ENCODE measurements at places on chromosomes 2 and 18. TPM values are rescaled to one million over a fixed set of nuclear protein-coding genes. Genes with fewer than 3 reads are reported as not detected.

DNA sequence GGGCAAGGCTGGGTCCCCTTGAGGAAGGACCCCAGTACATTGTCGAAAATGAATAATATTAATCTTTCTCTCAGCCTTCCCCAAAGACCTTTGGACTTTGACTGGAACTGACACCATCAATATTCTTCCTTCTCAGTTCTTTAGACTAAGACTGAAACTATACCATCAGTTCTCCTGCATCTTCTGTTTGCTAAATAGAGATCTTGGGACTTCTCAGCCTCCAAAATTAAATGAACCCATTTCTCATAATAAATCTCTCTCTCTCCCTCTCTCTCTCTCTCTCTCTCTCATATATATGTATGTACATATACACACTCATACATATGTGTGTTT, 39.7 kb upstream of the VRK2 start:
- H3K4me3 ChIP-seq: no peak overlapping the region
- H3K27me3 ChIP-seq: no peaks in the 10 kb centered on the region
- H3K27ac ChIP-seq: no peak overlapping the region
- no peak for DNase-seq
- no peaks in the 10 kb centered on the region for H3K4me1 ChIP-seq

DNA sequence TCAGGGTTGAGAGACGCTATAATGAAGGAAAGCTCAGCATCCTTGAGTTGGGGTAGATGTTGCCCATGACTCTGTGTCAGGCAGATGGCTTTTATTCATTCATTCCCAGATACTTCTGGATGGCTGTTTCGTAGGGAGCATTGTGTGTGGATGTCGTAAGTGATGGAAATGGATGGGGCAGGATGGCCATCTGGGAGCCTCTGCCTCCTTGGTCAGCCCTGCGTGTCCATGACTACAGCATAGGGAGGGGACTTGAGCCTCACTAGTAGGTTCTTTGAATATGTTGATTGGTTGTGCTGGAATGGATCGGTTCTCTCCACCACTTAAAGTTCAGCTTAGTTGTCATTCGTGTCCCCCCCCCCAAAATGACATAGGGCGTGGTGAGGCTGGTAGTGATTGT, 44.9 kb downstream of the TGOLN2 start:
- no peak overlapping the region for H3K4me3 ChIP-seq
- H3K27me3 ChIP-seq: no peaks in the 10 kb centered on the region
- no peak for DNase-seq
- H3K27ac ChIP-seq: no peak overlapping the region

Gene ERBB4
- 1.5 TPM for total RNA-seq

DNA sequence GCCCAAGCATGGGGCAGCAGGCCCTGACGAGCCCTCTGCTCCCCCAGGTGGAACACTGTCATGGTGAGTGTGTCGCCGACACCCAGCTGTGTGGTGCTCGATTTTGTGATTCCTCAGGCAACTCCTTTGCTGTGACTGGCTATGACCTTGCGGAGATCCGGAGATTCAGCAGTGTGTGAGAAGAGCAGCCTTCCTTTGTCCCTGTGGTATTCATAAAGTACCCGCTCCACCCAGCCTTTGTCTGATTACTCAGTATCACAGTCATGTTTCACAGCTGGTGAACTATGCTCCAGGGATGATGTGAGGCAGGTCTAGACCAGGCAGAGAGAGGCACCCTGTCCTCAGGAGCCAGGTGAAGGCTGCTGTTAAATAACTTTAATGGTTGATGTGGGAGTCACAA, 4.0 kb downstream of the WDR54 start:
- H3K4me3 ChIP-seq: no peak overlapping the region
- H3K27me3 ChIP-seq: no peaks in the 10 kb centered on the region
- H3K27ac ChIP-seq: no peak overlapping the region
- peaks cover 23% of the 10 kb centered on the region for H3K4me1 ChIP-seq

- H3K4me1 ChIP-seq: no peaks in the 10 kb centered on the region
- H3K27me3 ChIP-seq: peaks cover 18% of the 10 kb centered on the region
These were observed 243.2 kb upstream of the HDAC4 start for GRCh38 chr2:239644011-239644410.

Gene EMILIN1
- total RNA-seq: 6.9 TPM

DNA sequence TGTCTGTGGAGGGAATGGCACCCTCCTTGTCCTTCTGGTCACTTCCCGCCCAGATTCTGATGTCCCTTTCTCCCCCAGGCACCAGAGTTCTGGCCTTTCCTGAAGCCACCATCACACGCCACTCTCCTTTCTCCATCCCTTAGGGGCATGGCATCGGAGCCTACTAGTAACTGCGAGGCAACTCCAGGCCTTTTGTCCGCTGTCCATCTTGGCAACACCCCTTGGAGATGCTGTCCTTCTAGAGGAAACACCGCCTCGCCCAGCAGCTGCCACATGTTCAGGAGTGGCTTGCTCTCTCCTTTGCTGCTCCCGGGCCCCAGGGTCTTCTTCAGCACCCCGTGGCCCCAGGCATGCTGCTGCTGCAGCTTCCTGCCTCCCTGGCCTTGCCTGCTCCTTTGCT, 267.0 kb downstream of the SRBD1 start:
- no peaks in the 10 kb centered on the region for H3K4me1 ChIP-seq
- no peak for DNase-seq
- peaks cover 6% of the 10 kb centered on the region for H3K27me3 ChIP-seq
- H3K27ac ChIP-seq: no peak overlapping the region
- no peak overlapping the region for H3K4me3 ChIP-seq

- no peak overlapping the region for H3K27ac ChIP-seq
- no peak for DNase-seq
- no peaks in the 10 kb centered on the region for H3K36me3 ChIP-seq
- H3K4me3 ChIP-seq: no peak overlapping the region
- peaks cover 26% of the 10 kb centered on the region for H3K4me1 ChIP-seq
These were observed 4.8 kb downstream of the CACNB4 start for GRCh38 chr2:152094014-152094413.

GRCh38 chr18:22385718-22386117, 32.0 kb downstream of the CTAGE1 start:
- no peaks in the 10 kb centered on the region for H3K36me3 ChIP-seq
- no peak for DNase-seq
- no peaks in the 10 kb centered on the region for H3K4me1 ChIP-seq
- H3K27me3 ChIP-seq: no peaks in the 10 kb centered on the region
- no peak overlapping the region for H3K27ac ChIP-seq

DNA sequence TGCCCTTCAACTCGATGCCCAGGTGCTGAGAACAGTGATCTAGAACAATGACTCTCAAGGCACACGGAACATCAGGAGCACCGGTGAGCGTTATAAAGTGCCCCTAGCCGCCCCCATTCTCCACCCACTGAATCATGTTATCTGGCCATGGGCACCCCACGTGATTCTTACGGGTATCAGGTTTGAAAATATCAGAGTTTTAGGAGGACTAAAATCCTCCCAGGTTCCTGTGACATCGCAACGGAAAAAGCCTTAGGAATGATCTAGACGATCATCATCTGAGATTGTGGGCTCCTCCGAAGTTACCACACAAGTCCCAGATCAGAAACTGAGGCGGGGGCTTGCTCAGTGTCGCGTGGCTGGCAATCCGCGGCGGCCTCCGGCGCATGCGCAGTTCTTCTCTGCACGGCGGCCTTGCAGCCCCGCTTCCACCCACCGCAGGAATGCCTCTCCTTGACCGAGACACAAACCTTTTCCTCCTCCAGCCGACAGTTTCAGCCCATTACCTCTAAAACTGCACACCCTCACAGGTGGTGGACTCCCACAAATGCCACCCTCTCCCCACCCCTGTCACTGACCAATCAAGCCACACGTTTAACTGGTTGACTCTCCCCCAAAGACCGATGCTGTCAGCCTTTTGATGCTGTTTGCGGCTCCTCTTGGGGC, 5.8 kb upstream of the MRPL33 start:
- H3K27me3 ChIP-seq: no peaks in the 10 kb centered on the region
- no peak for DNase-seq
- peaks cover 10% of the 10 kb centered on the region for H3K4me1 ChIP-seq
- no peaks in the 10 kb centered on the region for H3K36me3 ChIP-seq

DNA sequence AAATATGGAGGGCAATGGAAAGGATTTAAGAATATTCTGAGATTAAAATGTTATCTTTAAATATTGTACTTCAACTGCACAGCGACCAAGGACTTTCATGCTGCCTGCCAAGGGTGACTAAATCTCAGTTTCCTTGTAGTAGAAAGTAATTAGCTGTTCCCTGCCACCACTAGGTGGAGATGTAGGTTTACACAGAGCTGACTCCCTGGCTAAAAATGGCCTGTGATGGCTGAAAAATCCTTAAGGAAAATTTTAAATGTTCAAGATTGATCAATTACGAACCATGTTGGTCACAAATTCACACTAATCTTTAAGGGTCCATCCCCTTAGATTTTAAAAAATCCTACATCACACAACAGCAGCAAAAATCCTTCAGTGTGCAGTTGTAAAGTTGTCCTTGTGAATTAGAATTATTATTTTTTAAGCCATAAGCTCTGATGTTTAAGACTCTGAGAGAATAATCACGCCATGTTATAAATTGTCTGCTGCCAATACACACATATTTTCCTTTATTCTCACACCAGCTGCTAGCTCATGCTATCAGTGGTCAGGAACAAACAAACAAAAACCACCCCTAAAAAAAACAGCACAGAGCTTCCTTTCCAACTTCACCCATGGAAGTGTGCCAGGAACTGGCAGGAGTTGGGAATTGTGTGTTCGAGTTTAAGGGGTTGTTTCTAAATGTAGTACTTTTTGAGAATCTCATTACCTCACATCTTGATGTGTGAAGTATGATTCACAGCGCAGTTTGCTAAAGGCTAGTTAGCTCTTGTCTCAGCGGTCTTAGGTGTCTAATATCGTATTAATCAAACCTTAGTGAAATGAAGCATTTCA, 399.8 kb downstream of the TMEM182 start:
- no peak overlapping the region for H3K27ac ChIP-seq
- no peaks in the 10 kb centered on the region for H3K27me3 ChIP-seq
- no peaks in the 10 kb centered on the region for H3K4me1 ChIP-seq
- no peak overlapping the region for H3K4me3 ChIP-seq

DNA sequence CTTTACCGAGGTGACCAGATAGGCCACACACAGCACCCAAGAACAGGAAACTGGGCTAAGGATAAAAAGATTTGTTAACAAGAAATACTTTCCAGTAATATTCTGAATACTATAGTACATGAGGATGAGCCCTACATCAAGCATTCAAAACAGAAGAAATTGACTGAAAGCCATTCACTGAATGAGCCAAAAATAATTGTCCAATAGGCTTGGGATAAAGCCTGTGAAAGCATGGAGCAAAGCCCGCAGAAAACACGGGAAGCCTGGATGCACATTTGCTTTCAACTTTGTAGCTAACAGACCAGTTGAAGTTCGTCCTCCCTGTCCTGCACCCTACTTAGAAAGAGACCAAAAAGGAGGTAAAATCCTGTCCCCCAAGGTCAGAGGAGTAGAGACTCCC, 56.3 kb downstream of the DIPK1C start:
- peaks cover 9% of the 10 kb centered on the region for H3K4me1 ChIP-seq
- no peak for DNase-seq
- no peaks in the 10 kb centered on the region for H3K36me3 ChIP-seq

Gene GREB1
- 5.2 TPM for total RNA-seq

DNA sequence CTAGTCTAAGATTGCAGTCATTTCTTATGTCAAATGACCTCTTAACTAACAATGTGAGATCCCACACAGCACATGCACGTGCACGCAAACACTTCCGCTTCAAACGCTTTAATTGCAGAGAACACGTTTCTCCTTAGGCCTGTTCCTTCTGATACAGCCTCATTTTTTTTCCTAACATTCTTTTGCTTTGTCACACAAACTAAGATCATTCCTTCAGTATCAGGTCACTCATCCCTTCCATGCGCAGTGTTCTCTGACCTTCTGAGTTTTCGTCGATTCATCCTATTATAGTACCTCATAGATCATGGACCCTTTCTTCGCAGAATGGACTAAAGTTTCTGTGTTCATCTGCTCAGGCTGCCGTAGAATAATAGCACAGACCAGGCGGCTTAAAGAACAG, 327.1 kb upstream of the CDH19 start:
- H3K4me1 ChIP-seq: no peaks in the 10 kb centered on the region
- no peaks in the 10 kb centered on the region for H3K36me3 ChIP-seq
- H3K27ac ChIP-seq: no peak overlapping the region
- H3K4me3 ChIP-seq: no peak overlapping the region
- DNase-seq: no peak

GRCh38 chr2:11775384-11775783, 29.0 kb downstream of the LPIN1 start:
- H3K27me3 ChIP-seq: no peaks in the 10 kb centered on the region
- H3K36me3 ChIP-seq: peaks cover 44% of the 10 kb centered on the region
- H3K4me1 ChIP-seq: peaks cover 7% of the 10 kb centered on the region
- H3K27ac ChIP-seq: no peak overlapping the region
- no peak for DNase-seq

- no peak for DNase-seq
- peaks cover 59% of the 10 kb centered on the region for H3K36me3 ChIP-seq
- H3K27ac ChIP-seq: no peak overlapping the region
- H3K4me1 ChIP-seq: no peaks in the 10 kb centered on the region
These were observed 56.8 kb downstream of the ATF2 start for GRCh38 chr2:175111200-175111657.

Gene ABCG5
- not detected for total RNA-seq

Gene C2orf78
- not detected for total RNA-seq

GRCh38 chr2:58047961-58048360, 1.4 kb downstream of the VRK2 start:
- H3K4me1 ChIP-seq: peaks cover 25% of the 10 kb centered on the region
- H3K27ac ChIP-seq: no peak overlapping the region
- no peak overlapping the region for H3K4me3 ChIP-seq

DNA sequence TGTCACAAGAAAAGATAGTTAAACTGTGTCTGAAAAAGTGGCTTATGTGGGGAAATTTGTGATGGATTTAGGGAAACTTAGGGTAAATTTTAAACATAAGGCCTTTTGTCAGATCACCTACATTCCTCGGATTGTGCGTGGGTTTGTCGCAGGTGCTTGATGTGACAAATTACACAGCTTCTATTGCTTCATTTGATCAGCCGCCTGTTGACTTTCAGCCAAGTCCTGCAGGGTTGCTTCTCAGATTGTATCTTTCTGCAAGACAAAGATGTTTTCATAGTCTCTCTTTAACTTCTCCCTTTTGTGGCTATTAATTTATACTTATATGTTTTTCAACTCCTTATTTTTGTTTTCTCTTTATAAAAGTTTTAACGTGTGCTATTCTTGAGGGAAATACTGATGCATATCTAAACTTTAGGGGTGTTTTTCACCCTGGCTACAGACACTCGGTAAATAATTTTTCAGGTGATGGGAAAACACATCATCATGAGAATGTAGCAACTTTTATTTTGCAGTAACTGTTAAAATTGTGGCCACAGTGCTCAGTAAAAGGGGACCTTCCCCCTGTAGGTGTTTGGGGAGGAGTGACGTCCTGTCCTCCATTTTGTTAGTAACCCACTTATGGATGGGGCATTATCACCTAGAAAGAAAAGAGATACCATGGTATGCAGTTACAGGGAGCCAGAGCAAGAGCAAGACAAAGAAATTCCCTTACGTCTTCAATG, 31.4 kb downstream of the GALM start:
- no peaks in the 10 kb centered on the region for H3K27me3 ChIP-seq
- no peak overlapping the region for H3K27ac ChIP-seq
- no peaks in the 10 kb centered on the region for H3K36me3 ChIP-seq
- DNase-seq: no peak

Gene ANKRD44
- total RNA-seq: 24.0 TPM

Data from suprapubic skin (tissue), 4 donors.